ENCODE measurements at places on chromosomes 1 and 21.

DNA sequence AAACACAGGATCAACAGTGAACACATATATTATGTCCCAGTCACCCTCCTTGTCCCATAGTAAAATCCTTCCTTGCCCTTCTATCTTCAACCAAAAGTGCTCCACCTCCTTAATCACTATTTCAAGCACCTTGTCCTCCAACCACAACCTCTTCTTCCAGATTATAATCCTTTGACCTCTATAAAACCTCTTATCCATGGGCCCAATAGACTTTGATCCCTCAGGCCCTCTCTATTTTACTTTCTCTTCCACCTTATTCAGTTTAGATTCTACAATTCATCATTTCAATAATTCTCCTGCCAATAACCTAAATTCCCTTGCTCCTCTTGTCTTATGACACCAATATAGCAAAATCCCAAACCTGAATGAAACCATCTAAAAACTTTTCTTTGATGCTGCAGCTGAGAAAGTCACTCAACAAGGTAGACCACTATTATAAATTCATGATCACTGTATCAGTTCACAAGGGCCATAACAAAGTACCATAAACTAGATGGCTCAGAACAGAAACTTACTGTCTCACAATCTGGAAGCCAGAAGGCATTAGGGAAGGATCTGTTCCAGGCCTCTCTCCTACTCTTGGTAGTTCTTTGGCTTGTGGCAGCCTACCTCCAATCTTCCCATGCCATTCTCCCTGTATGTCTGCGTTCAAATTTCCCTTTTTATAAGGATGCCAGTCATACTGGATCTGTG, 24.8 kb downstream of the EPS15 start:
- no peak for DNase-seq

DNA sequence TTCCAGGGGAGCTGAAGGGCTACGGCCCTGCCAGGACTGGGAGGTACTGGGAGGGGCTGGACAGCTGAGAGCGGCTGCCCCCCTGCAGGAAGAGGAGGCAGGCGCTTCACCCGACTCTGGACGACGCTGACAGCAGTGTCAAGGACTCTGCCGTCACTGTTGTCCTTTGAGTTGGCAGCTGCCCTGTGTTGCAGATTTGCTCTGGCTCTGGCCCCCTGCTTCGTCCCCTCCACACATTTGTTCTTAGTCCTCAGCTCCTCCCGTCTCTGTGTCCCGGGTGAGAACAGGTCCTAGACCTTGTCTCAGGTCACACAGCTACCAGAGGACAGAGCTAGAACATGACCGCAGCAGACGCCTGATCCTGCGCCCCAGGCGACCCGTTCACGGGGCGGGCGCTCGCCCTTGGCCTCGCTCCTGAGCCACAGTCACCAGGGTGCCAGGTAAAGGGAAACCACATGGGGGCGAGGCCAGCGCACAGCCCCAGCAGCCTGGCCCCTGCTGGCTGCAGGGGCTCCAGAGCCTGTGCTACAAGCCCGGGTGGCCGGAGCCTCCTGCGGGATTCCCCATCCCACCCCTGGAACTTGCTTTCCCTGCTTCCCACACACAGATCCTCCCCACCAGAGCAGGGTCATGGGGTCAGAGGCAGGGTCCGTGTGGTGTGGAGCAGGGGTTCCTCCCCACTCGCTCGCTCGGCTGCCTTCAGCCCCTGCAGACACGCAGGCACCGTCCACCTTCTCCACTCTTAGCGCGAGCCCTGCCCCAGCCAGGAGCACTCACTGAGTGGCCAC, 10.7 kb upstream of the NPHP4 start:
- no peak for DNase-seq

DNA sequence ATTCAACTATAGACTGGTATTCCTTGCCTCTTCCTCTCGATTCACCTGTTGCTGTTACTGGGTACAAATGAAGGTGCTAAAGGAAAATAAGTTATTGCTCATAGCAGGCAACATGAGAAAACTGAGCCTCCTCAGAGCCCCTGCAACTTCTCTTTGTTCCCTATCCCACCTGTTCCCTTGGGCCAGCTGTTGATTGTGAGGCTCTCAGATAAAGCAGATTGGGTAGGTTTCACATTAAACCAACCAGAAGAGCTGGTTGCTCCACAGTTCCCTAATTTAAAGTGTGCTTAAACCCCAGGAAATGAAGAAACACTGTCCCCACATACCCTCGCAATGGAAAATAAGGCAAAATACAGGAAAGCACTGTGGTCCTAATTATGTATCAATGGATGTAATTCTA, 4.8 kb downstream of the DEDD start:
- DNase-seq, result no peak

- no peak for DNase-seq
These were observed 18.4 kb downstream of the CEP170 start for GRCh38 chr1:243236604-243237252.

GRCh38 chr1:38059635-38060250, 13.2 kb upstream of the POU3F1 start:
- DNase-seq, result no peak

GRCh38 chr1:50422675-50422945, 633 bp downstream of the DMRTA2 start:
- DNase-seq, result no peak

- no peak for DNase-seq
These were observed 118.8 kb upstream of the PALMD start for GRCh38 chr1:99527078-99527477.

GRCh38 chr1:69172003-69173000, 395.4 kb upstream of the LRRC7 start:
- DNase-seq, result no peak

- peak; percentile 2 for DNase-seq
These were observed 20.0 kb downstream of the SERTAD4 start for GRCh38 chr1:210252621-210253051.
